ENCODE measurements at places on chromosomes 2 and 18. TPM values are rescaled to one million over a fixed set of nuclear protein-coding genes. Genes with fewer than 3 reads are reported as not detected.

DNA sequence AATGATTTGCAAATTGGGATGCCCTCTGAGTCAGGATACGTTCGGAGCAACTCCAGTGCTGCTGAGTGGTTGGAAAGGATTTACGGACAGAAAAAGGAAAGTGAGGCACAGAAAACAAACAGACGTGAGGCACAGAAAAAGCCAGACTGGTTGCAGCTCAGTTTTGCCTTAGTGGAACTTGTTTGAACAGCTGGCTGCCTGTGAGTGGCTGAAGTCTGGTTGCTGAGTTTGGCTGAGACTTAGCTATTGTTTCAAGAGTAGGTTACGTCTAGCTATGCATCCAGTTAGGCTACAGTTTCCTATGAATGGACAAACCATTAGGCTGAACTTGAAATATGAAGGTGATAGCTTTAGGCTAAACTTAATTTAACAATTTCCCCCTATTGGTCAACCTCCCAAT lies 256.6 kb downstream of the VAPA start:
- no peaks in the 10 kb centered on the region for H3K4me1 ChIP-seq
- DNase-seq: no peak
- no peaks in the 10 kb centered on the region for H3K27me3 ChIP-seq

DNA sequence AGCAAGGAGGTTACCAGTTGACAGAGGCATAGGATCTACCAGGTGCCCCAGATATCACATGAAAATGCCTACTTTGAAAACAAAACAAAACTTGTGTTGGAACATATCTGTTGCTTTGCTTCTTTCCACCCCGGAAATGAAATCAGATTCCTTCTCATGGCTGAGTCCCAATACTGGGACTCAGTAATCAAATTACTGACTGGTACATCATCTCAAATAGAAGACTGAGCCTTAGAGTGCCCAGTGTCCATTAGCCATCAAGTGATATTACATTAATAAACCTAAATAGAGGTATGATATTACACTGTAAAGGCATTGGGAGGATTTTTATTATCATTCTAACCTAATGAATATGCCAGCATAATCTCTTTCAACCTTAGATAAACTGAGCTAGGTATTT lies 48.6 kb upstream of the MSTN start:
- H3K4me1 ChIP-seq: no peaks in the 10 kb centered on the region
- H3K36me3 ChIP-seq: no peaks in the 10 kb centered on the region
- no peak overlapping the region for H3K27ac ChIP-seq
- no peak for DNase-seq
- no peaks in the 10 kb centered on the region for H3K27me3 ChIP-seq

DNA sequence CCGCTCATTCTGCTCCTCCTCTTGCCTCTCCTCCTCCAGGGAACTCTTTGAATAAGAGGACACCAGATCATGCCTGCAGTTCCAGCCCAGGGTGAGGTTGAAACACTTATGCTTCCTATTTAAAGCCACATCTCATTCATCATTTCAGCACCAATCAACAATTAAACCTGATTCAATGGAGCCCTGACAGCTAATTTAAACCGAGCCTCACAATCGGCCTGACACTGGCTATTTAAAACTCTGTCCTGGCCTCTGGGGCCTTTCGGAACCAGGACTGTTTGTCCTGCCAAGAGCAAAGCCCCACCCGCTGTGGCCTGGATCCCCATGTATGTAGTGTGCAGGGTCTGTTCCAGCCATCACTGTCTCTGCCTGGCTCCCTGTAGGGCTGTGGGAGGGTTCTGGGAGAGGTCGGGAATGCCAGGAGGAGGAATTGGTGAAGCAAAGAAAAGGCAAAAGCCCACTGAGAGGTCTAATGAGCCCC lies 97.4 kb downstream of the MCFD2 start:
- H3K36me3 ChIP-seq: no peaks in the 10 kb centered on the region
- H3K27ac ChIP-seq: no peak overlapping the region
- no peak overlapping the region for H3K4me3 ChIP-seq
- DNase-seq: no peak
- H3K4me1 ChIP-seq: peaks cover 3% of the 10 kb centered on the region

DNA sequence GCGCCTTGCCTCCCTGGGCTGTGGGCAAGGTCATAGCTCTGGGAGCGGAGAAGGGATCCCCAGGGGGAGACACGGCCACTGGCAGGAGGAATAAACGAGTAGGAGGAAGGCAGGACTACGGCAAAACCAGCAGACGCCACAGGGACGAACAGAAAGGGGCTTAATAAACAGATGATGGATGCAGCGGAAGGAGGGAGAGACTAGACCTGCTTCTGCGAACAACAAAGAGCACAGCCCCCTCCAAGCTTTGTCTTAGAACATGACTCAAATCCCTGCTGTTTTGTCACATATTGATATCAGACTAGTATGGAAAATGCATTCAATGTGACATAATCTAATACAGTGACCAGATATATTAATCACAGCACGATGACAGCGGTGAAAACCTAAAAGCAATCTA lies 155.9 kb upstream of the TPO start:
- H3K27me3 ChIP-seq: no peaks in the 10 kb centered on the region
- no peak for DNase-seq
- H3K4me1 ChIP-seq: no peaks in the 10 kb centered on the region
- no peaks in the 10 kb centered on the region for H3K36me3 ChIP-seq

GRCh38 chr2:34901739-34902138 lies 1302.6 kb upstream of the FAM98A start:
- no peaks in the 10 kb centered on the region for H3K36me3 ChIP-seq
- DNase-seq: no peak
- no peak overlapping the region for H3K27ac ChIP-seq
- no peak overlapping the region for H3K4me3 ChIP-seq

DNA sequence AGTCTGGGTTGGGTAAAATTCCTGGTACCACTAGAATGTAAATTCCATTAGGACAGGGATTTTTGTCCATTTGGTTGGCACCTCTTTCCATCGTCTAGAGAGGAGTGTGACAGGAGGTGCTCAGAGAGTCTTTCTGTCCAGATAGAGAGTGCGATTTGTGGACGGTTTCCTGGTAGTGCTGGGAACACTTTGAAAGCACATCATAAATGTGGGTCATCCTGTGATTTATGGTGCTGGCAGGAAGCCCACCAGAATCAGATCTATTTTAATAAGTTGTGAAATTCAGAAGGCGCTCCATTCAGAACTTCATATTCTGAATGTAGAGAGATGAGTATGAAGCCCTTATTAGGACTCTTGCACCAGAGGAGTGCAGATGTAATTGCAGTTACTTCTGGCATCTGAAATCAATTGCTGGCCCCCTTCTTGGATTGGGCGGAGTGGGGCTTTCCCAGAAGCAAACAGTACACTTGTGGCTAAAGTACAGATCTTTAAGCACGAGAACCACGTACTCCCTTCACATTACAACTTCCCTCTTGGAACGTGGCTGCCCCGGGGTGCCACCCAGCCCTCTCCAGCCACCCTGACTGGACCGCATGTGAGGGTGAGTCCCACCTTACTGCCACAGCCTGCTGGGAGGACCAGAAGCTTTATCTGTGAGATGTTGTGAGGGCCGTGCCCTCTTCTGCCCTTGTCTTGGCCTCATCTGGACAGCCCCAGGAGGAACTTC lies 243.2 kb downstream of the MYO3B start:
- H3K4me3 ChIP-seq: no peak overlapping the region
- no peak for DNase-seq
- H3K4me1 ChIP-seq: peaks cover 4% of the 10 kb centered on the region
- H3K27me3 ChIP-seq: no peaks in the 10 kb centered on the region
- H3K36me3 ChIP-seq: no peaks in the 10 kb centered on the region

DNA sequence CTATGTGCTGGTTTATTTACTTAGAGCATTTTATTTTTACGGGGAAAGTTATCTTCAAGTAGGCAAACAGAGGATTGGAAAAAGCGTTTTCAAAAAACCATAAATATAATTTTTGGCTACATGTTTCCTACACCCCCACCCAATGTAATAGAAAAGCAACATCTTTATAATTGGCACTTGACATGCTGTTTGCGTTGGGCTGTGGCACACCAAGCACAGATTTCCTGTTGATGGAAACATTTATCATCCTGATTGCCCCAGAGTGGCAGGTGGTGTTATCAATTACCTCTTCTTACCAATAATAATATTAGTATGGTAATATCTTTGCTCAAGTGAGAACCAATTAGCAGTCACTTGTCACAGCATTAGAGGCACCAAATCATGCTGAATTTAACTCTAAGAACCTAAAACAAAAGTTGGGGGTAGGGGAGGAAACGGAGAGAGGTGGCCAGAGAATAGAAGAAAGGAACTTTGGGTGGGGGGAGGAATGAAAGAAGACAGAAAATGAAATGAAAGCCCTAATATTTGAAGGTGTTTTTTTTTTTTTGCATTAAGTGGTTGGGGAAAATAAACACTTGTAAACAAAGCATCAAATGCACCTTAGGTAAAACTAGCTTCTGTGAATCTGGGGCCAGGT lies 3.8 kb upstream of the SALL3 start:
- DNase-seq: no peak
- H3K4me3 ChIP-seq: no peak overlapping the region
- no peak overlapping the region for H3K27ac ChIP-seq
- no peaks in the 10 kb centered on the region for H3K4me1 ChIP-seq
- H3K36me3 ChIP-seq: no peaks in the 10 kb centered on the region
- H3K27me3 ChIP-seq: peaks cover 84% of the 10 kb centered on the region

GULP1 gene
- 33.3 TPM for polyA plus RNA-seq

TLX2 gene
- polyA plus RNA-seq: 5.0 TPM

All from large intestine (tissue), 12 donors.